Central memory CD8-positive, alpha-beta T cell (primary cell): ENCODE measurements at places on chromosomes 3 and 15.

GRCh38 chr3:156664831-156665178 is 9.6 kb upstream of the TIPARP start:
- peaks cover 39% of the 10 kb centered on the region for H3K4me1 ChIP-seq
- DNase-seq = no peak
- H3K4me3 ChIP-seq = peak overlapping the region; percentile 27

DNA sequence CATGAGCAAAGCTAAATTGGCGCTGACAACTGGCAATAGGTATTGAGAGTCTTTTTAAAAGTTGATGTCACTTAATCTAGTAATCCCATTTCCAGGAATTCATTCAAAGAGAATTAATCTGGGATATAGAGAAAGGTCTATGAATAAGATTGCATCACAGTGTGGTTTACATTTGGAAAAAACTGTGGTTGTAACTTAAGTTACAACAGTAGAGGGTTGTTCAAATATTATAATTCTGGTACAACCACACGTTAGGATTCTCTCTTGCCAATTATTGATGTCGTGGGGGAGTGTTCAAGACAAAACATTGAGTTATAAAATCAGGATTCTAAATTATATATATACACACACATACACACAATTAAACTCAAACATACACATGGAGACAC is 79.8 kb downstream of the LIPC start:
- no peak overlapping the region for H3K27ac ChIP-seq
- H3K27me3 ChIP-seq = no peaks in the 10 kb centered on the region
- peaks cover 33% of the 10 kb centered on the region for H3K4me1 ChIP-seq
- DNase-seq = no peak
- no peak overlapping the region for H3K4me3 ChIP-seq

DNA sequence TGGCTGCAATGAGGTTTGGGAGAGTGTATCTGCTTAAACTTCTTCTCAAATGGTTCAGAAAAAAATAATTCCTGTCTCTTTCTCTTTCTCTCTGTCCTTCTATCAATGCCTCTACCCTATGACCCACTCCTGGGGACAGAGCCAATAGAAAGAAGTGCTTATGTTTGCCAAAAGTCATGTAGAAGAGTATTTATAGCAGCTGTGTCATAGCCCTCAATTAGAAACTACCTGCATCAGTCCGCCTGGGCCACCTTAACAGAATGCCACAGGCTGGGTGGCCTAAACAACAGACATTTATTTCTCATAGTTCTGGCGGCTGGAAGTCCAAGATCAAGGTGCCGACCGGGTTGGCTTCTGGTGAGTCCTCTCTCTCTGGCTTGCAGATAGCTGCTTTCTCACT is 92.5 kb downstream of the HMG20A start:
- no peaks in the 10 kb centered on the region for H3K27me3 ChIP-seq
- H3K36me3 ChIP-seq = no peaks in the 10 kb centered on the region
- H3K4me3 ChIP-seq = no peak overlapping the region
- no peak overlapping the region for H3K27ac ChIP-seq
- DNase-seq = no peak
- H3K4me1 ChIP-seq = no peaks in the 10 kb centered on the region

DNA sequence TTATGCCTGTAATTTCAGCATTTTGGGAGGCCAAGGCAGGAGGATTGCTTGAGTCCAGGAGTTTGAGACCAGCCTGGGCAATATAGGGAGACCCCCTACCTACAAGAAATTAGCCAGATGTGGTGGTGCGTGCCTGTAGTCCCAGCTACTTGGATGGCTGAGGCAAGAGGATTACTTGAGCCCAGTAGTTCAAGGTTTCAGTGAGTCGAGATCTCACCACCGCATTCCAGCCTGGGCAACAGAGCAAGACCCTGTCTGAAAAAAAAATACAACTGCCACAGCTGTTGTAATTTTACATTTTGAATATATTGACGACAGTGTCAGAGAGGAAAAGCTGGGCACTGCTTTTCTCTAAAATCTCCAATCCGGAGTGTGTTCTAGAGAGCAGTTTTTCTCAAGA is 21.2 kb downstream of the TATDN2 start:
- H3K27ac ChIP-seq = no peak overlapping the region
- no peaks in the 10 kb centered on the region for H3K27me3 ChIP-seq
- no peak overlapping the region for H3K4me3 ChIP-seq
- DNase-seq = no peak
- peaks cover 53% of the 10 kb centered on the region for H3K4me1 ChIP-seq

DNA sequence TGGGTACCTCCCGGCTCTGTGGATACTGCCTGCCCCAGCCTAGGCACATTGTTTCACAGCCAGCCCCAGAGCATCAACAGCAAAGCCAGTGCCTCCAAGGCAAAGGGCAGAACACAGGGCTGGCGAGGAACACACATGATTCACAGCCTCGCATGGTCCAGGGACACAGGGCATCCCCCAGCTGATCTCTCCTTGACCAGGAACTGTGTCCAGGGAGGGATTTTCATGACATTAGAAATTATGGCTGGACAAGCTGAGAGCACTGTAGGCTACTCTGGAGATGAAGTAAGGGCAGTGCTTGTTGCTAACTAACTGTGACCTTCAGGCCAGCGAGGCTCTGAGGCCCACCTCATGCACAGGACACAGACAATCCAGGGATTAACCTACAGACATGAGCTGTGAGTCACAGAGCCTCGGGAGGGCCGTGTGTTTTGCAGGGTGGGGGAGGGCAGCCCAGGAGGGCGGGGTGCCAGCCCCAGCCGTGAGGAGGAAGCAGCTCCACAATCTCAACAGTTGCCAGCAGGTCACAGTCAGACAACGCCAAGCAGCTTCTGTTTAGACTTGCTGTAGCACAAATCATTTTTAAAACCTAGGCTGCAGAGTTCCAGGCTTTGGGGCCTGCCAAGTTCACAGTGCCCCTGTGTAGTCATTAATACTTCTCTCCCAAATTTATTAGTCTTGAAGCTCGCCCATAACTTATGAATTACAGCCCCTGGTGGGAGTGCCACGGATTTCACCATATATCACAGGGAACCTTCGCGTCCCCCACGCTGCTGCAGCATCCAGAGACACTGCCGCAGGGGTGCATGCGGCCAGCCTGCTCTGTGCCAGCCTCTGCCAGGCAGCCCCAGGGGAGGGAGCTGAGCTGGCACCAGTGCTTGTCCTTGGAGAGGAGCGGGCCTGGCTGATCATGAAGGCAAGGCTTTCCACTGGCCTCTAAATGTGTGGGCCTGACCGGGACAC is 114.7 kb downstream of the ETFA start:
- no peak overlapping the region for H3K4me3 ChIP-seq
- H3K27me3 ChIP-seq = no peaks in the 10 kb centered on the region
- H3K36me3 ChIP-seq = peaks cover 9% of the 10 kb centered on the region

DNA sequence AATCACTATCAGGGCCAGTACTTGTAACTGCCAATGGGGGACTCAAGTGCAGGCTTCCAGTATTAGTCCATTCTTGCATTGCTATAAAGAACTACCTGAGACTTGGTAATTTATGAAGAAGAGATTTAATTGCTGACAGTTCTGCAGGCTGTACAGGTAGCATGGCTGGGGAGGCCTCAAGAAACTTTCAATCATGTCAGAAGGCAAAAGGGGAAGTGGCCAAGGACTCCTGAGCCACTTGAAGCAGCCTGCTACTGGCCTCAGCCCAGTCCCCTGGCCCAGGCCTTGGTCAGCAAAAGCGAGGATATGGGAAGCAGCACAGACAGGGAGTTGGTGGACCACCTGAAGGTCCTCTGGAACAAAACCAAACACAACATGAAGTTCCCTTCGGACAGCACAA is 29.2 kb upstream of the OR5K1 start:
- no peak overlapping the region for H3K27ac ChIP-seq
- H3K27me3 ChIP-seq = no peaks in the 10 kb centered on the region
- no peak overlapping the region for H3K4me3 ChIP-seq
- no peaks in the 10 kb centered on the region for H3K36me3 ChIP-seq
- no peak for DNase-seq
- H3K4me1 ChIP-seq = no peaks in the 10 kb centered on the region

- H3K36me3 ChIP-seq = peaks cover 20% of the 10 kb centered on the region
- H3K4me3 ChIP-seq = no peak overlapping the region
- no peaks in the 10 kb centered on the region for H3K27me3 ChIP-seq
- peaks cover 10% of the 10 kb centered on the region for H3K4me1 ChIP-seq
- DNase-seq = no peak
- no peak overlapping the region for H3K27ac ChIP-seq
Measured at GRCh38 chr3:112569265-112569664, 7.4 kb downstream of the SLC35A5 start.

DNA sequence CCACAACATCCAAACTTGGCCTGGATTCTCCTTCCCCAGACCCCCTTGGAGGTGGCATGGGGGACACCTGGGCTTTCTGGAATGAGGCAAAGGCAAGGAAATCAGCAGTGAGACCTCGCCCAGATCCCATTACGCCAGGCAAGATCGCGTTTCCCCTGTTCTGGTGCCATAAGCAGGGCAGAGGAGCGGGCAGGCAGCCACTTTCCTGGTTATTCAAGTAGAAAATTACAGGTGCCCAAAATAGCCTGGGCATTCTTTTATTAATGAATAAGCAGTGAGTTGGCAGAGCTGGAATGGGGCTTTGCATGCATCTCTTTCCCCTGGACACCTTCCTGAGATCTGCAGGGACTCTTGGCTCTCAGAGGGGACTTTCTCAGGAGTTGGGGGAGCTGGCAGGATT is 31.5 kb upstream of the FAM107A start:
- no peak overlapping the region for H3K4me3 ChIP-seq
- DNase-seq = no peak
- H3K4me1 ChIP-seq = peaks cover 7% of the 10 kb centered on the region
- H3K27ac ChIP-seq = no peak overlapping the region

DNA sequence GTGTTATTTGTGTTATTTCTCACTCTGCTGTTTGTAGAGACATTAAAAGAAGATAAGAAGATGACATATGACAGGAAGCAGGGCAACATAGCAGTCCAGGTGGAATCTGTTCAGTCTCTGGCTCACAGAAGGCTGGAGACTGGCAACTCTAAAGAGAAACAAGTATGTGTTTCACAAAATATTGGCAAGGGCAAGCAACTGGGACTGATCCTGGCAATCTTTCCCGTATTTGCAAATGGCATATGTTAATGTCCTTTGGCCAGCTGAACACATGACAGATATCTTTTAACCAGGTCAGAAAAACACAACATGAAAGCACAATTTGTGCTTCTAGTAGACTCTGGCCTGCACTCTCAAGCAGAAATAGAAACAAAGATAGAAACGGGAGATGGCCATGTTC is 1354.1 kb upstream of the EPHA6 start:
- H3K27ac ChIP-seq = no peak overlapping the region
- no peaks in the 10 kb centered on the region for H3K27me3 ChIP-seq
- H3K4me3 ChIP-seq = no peak overlapping the region
- DNase-seq = no peak
- no peaks in the 10 kb centered on the region for H3K36me3 ChIP-seq
